ENCODE measurements at places on chromosomes 1 and 21. TPM values are rescaled to one million over a fixed set of nuclear protein-coding genes. Genes with fewer than 3 reads are reported as not detected.

The TMEM269 gene
- not detected for total RNA-seq

The GON4L gene
- total RNA-seq = 68.8 TPM

The ACTRT2 gene
- not detected for total RNA-seq

GRCh38 chr1:94862718-94863117 is 42.6 kb downstream of the SLC44A3 start:
- DNase-seq = no peak

- no peak for DNase-seq
Observed at GRCh38 chr1:229434641-229435051, 752 bp upstream of the ACTA1 start.

- no peak for DNase-seq
Observed at GRCh38 chr21:18251065-18251464, 6.4 kb downstream of the CHODL start.

DNA sequence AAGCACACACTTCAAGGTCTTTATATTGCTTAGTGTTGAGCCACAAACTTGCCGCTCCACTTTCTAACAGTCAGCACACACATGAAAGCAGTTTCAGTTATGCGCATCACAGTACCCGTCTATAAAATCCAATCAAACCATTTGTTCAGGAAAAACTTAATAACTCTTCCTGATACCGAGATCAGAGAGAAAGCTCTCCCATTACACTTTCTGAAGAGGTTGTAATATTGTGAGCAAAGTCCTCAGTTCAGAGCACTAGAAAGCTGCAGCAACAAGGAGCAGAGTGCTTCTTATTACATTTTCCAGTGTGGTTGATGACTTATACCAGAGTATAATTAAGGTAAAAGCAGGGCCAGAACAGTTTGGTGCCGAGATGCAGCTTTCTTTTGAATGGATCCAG is 102.8 kb upstream of the F3 start:
- DNase-seq = no peak

DNA sequence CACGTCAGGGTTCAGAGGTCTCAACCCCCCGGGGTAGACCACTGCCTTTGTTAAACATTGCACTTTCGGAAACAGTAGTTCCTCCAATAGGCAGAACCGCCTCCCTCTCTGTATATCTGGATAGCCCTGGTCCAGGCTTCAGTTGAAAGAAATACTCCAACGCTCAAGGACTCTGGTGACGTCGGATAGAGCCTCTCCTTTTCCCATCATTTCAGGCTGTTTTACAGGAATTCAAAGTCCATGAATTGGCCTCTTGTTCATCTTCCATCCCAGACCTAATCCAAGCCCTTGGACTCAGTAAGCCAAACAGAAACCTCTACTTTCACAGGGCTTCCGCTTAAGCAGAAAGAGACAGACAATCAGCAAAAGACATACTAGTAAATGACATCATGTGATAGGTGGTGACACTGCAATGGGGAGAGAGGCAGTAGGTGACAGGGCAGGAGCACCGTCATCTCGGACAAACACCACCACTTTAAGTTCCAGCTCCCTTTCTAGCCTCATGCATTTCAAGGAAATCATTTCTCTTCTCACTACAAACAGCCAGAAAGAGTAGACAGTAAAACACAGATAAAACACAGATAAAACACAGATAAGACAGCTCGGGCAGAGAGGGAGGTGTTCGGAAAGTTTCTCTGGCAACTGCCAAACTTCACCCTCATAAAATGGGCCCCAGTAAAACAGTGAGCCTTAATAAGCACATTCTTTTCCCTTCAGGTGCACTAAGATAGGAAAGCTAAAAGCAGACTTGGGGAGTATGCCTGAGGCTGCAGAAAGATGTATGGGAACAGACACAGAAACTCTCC is 2.3 kb upstream of the PLA2G2A start:
- no peak for DNase-seq

DNA sequence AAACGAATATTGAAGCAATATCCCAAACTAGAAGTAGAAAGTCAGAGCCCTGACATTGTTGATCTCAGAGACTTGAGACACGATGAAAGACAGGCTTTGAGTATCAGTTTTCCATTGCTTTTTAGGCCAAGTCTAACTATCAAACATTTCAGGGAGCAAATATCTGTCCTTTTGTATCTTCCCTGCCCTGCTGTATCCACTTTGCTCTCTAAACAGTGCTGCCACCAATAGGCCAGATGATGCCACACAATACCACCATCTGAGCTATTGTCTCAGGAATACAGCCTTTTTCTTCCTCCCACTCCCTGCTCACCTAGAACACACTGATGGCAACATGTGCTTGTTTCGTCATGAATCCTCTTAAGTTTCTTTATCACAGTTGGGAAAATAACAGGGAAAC is 62.6 kb upstream of the SPAG17 start:
- DNase-seq = no peak
